ENCODE measurements at places on chromosomes 6 and 20. TPM values are rescaled to one million over a fixed set of nuclear protein-coding genes. Genes with fewer than 3 reads are reported as not detected.

DNA sequence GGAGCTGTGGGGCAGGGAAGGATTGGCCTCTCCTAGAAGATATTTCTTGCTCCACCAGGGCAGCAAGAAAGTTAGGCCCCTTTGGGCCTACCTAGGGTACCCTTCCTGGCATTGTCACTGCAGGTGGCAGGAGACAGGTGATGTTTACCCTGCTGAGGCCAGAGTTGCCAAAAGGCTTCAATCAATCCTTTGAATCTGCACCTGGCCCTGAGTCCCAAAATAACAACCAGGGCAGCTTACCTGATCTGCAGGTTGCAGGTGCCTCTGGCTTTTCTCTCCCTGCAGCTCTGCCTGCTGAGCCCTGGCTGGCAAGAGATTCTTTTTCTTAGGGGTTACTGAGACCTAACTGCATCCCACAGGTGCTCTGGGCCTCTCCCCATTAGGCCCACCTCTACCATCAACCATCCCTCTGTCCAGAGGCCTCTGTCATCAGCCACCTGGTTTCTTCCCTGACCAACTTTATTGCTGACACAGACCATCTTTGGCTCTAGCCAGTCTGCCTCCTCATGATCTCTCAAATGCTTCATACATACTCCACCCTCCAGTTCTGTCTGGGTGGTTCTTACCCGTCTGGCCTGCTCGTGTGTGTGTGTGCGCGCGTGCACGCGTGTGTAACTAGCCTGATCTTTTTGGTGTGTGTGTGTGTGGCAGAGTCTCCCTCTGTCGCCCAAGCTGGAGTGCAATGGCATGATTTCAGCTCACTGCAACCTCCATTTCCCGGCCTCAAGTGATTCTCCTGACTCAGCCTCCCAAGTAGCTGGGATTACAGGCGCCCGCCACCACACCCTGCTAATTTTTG, 13.7 kb downstream of the BCL2L1 start:
- DNase-seq = no peak

DNA sequence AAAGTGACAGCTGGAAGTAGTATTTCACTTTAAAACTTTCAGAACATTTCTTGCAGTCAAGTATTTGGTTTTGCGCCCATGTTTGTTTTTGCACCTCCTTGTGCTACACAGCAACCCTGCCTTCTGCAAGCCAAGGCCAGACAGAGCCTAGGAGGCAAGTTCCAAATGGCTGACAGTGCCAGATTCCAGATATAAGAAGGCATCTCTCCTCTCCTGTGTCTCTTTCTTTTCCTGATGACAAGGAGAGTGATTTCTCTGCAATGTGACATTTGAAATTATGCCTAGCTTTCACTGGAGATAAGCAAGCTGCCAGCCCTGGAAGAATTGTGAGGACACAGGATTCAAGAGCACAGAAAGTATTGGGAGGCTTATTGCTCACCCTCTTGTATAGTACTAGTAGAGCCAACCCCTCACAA, 149.1 kb upstream of the TENT5A start:
- DNase-seq = no peak

GRCh38 chr6:1250489-1251197, 61.3 kb upstream of the FOXQ1 start:
- DNase-seq = no peak

GRCh38 chr20:44041001-44041400, 126.3 kb downstream of the TOX2 start:
- DNase-seq = no peak

GRCh38 chr6:158060455-158061360, 79.0 kb downstream of the SYNJ2 start:
- DNase-seq = no peak

DNA sequence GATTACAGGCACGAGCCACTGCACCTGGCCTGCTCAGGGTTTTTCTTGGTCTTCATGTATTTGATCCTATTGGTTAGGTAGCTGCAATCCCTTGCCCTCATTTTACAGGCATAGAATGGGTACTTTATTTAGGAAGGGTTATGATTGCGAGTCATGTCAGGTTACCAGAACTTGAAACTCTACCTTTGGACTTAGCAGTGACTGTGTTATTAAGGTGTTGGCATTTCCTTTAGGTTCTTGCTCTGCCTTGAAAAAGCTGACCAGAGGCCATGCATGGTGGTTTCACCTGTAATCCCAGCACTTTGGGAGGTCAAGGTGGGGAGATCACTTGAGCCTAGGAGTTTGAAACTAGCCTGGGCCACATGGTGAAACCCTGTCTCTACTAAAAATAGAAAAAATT, 24.5 kb downstream of the JARID2 start:
- no peak for DNase-seq

GRCh38 chr6:138805016-138805765, 9.3 kb downstream of the ECT2L start:
- DNase-seq = no peak

- DNase-seq = peak; percentile 73
Measured at GRCh38 chr20:43191946-43192863, 2.5 kb upstream of the PTPRT start.

- DNase-seq = no peak
Measured at GRCh38 chr6:158293122-158293521, 19.1 kb upstream of the TULP4 start.

- DNase-seq = peak; percentile 46
Measured at GRCh38 chr6:41894366-41895299, 542 bp downstream of the USP49 start.

DNA sequence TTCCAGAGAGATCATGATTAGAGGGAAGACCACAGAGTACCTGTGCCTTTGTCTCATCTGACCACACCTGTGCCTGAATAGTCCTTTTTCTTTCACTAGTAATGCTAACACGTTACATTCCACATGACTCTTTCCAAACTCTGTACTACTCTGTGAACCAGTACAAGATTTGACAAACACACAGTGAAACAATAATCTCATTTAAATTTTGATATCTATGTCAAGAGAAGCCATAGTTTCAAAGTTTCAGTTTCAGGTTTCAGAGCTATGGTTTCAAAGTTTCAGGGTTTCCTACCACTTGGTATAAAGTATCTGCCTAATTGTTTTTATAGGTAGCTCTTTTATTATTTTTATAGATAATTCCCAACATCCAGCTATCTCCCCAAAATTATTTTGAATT, 62.0 kb upstream of the PHACTR2 start:
- no peak for DNase-seq

DNA sequence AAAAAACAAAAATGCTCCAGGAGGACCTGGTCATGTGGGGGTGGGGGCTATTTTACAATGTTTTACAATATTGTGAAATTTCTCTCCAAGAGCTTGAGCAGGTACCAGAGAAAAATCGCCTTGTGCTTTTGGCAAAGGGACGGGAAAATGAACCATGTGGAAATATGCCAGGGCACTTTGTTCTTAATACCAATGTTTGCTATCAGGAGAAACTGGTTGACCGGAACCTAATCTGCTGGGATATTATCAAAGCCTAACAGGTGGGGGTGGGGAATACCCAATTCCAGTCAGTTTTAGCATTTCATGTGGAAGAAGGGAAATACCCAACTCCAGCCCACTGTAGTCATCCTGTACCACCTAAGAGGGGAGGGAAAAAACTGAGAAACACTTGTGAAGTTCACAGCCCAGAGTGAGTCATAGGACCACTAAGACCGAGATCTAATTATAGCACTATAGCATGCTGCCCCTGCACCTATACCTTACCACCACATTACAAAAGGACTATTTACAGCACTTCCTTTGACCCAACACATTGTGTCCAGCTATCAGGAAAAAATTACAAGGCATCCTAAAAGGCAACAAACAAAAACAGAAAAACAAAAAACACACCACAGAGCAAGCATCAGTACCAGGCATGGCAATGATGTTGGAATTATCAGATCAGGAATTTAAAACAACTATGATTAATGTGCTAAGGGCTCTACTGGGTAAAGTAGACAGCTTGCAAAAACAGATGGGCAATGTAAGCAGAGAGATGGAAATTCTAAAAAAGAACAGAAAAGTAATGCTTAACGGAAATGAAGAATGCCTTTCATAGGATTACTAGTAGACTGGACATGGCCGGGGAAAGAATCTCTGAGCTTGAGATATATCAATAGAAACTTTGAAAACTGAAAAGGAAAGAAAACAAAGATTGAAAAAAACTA, 84.1 kb upstream of the POPDC3 start:
- DNase-seq = no peak

DNA sequence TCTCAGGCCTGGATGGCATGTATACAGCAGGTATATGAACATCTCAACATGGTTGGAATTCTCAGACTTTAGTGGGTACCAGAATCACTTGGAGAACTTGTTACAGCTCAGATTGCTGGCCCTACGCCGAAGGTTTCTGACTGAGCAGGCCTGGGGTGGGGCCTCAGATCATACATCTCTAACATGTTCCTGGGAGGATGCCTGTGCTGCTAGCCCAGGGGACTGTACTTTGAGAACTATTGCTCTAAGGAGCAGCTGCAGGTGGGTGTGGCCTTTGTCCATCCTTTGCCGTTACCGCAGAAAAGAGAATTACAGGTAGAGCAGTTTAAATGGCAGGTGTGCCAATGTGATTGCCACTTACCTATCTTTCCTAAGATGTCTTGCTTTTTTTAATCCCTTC, 310.5 kb upstream of the JAG1 start:
- no peak for DNase-seq

DNA sequence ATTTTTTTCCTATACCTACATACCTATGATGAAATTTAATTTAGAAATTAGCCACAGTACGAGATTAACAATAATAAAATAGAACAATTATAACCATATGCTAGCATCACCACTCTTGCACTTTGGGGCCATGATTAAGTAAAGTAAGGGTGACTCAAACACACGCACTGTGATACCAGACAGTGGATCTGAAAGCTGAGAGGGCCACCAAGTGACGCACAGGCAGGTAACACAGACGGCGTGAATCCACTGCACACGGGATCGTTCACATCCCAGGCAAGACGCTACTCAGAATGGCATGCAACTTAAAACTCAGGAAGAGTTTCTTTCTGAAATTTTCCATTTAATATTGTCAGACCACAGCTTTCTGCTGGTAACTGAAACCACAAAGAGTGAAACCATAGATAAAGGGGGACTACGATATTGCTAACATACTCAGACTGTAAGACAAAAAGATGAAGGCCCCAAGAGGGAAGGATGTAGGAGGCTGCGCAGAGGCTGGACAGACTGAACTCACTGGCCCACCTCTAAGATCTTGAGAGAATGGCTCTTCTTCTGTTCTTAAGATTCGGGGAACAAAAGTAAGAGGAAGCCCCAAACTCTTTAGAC, 17.9 kb downstream of the RRBP1 start:
- no peak for DNase-seq

- no peak for DNase-seq
Measured at GRCh38 chr20:54058420-54059139, 11.8 kb downstream of the BCAS1 start.

DNA sequence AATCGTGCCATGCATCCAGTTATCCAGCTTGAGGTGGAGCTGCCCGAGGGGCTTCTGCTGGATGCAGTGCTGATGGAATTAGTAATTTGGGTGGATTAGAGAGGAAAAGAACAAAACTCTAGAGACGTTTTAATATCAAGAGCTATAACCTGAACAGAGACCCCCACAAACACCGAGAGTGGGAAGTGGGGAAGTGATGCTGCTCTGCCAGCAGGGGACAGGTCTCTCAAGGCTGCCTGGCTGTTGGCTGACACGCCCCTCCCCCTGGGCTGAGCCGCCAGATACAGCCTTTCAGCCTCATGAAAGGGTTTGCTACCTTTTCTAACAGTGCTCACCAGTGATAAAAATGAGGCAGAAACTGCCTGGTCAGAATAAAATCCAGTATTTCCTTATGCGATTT, 9.6 kb downstream of the LEMD2 start:
- peak; percentile 77 for DNase-seq

- no peak for DNase-seq
Measured at GRCh38 chr20:47656318-47656717, 129.0 kb downstream of the SULF2 start.

DNA sequence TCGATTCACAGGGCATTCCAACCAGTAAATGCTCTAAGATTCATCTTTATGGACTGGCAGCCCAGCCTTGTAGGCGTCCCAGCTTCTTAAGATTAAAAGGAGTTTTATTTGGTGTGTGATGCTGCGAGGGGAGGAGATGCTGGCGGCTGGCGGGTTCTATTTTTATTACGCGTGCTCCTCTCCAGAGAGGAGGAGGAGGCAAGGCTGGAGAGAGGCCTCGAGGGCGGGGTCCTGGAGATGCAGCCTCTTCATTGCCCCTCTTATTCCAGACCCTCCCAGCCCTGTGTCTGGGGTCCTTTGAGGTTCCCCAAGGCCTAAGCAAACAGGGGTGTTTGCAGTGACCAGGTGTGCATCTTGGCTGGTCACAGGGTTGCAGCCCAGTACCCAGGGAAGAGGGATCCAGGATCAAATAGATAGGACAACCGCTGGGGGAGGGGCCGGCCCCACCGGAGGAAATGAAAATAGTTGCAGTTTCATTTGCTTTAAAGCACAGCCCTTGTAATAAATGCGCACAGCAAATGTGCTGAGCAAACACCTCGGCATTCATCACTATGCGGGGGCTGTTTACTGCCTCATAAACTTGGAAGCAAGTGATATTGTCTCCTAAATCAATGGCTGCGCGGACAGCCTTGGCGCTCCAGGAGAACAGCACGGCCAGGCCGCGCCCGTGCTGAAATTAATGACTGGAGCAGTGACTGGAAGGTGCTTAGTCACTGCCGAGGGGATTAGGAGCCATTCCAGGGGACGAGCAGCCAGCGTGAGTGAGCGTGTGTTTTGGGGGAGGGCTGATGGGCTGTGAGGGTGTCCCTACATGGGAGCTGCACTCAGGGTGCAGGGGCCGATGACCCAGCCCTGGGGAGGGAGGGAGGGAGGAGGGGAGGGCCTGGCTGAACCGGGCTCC, 83.0 kb downstream of the TMEM242 start:
- peak; percentile 55 for DNase-seq

GRCh38 chr20:14337400-14338171, at the start of gene FLRT3:
Gene FLRT3 (minus strand): TSS chr20:14337612. CDS start chr20:14327506, 10,106 bp downstream.
- peak; percentile 92 for DNase-seq

DNA sequence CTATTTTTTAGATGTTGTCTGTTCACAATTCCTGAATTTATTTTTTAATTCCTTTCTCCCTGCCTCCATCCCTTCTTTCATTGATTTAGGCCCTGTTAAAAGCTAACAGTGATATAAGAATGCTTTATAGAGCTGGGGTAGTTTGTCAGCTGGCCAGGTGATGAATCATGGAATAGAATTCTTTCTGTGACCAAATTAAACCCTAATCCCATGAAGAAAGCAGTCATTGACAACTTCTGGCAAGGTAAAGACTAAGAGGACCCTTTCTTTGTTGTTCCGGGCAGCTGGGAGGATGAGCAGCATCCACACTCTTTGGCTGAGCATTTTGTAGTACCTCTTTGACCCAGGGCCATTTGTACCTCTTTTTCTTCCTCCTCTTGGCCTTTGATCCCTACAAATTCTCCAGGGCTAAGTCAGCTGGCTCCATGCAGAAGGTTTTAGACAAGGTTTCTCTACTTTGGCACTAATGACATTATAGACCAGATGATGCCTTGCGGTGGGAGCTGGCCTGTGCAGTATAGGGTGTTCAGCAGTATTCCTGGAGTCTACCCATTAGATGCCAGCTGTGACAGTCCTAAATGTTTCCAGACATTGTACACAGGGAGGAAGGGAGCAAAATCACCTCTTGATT, 102.9 kb downstream of the SLX4IP start:
- no peak for DNase-seq

Gene GJA10
- not detected for total RNA-seq

Gene PTGIS
- total RNA-seq = 31.3 TPM

Gene PBOV1
- not detected for total RNA-seq

Gene OPRM1
- not detected for total RNA-seq

Gene CCN6
- total RNA-seq = not detected

Gene DCDC2
- total RNA-seq = not detected

Gene C20orf144
- not detected for total RNA-seq

Gene ARMC2
- total RNA-seq = 3.7 TPM

Gene NT5E
- total RNA-seq = not detected

Gene RBM24
- total RNA-seq = 27.6 TPM

Gene ELOVL2
- 9.1 TPM for total RNA-seq

Gene LTA
- total RNA-seq = not detected

Gene HLA-DQA2
- total RNA-seq = not detected

Measured in neural progenitor cell (in vitro differentiated cells).